ENCODE measurements at places on chromosomes 7 and 10. TPM values are rescaled to one million over a fixed set of nuclear protein-coding genes. Genes with fewer than 3 reads are reported as not detected.

The WEE2 gene
- 0.16 TPM for total RNA-seq

The CALHM3 gene
- total RNA-seq: not detected

The CFAP46 gene
- 1.9 TPM for total RNA-seq

The FAM237B gene
- not detected for total RNA-seq

The PITX3 gene
- not detected for total RNA-seq

The PLEKHS1 gene
- not detected for total RNA-seq

The CNTNAP2 gene
- 37.3 TPM for total RNA-seq

The SMNDC1 gene
- total RNA-seq: 15.1 TPM

The ADAM12 gene
- 4.7 TPM for total RNA-seq

The GRB10 gene
- total RNA-seq: 58.3 TPM

The PIK3CG gene
- 3.3 TPM for total RNA-seq

The GNAI1 gene
- 196 TPM for total RNA-seq

The LEP gene
- total RNA-seq: not detected

The SPDYE9 gene
- not detected for total RNA-seq

The DRGX gene
- total RNA-seq: not detected

The FAS gene
- total RNA-seq: 2.2 TPM

The MYO3A gene
- 3.6 TPM for total RNA-seq

The EN2 gene
- not detected for total RNA-seq

The GNAT3 gene
- total RNA-seq: not detected

The IDI2 gene
- total RNA-seq: not detected

The BEND7 gene
- 4.8 TPM for total RNA-seq

The TBX20 gene
- not detected for total RNA-seq

Data from occipital lobe (tissue), 3 donors.